Stimulated activated CD4-positive, alpha-beta T cell treated with anti-CD3 and anti-CD28 coated beads, Interleukin-1b, Interleukin-23, amount 100 ng/mL, for 48 hours (primary cell): ENCODE measurements at places on chromosomes 16 and 17.

DNA sequence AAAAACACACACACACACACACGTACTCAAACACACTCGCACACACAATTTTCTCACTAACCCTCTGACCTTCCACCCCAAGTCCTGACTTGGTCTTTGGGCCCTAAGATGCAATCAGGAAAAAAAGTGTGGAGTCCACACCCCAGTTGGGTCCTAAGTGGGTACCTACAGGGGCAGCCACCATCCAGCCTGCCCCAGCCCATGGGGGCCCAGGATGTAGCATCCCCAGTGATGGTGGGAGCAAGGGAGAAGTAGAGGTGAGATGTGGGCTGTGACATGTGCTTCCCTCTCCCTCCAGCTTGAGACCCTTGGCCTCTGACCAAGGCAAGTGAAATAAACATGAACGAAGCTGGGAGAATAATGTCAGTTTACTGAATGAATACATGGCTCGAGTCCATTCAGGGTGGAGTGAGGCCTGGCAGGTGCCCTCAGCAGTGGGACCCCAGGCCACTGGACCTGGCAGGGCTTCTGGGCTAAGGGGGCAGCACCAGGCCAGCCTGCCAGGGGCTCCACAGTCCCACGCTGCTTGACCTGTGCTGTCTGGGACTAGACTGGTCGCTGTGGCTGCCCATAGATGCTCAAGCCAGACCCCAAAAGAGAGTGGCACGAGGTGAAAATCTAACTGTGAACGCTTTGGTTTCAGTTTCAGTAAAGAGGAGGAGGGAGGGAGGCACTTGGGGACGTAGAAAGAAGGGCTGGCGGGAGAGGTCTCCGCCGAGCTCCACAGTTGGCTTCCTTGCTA, 73.7 kb downstream of the MRC2 start:
- no peak for DNase-seq

DNA sequence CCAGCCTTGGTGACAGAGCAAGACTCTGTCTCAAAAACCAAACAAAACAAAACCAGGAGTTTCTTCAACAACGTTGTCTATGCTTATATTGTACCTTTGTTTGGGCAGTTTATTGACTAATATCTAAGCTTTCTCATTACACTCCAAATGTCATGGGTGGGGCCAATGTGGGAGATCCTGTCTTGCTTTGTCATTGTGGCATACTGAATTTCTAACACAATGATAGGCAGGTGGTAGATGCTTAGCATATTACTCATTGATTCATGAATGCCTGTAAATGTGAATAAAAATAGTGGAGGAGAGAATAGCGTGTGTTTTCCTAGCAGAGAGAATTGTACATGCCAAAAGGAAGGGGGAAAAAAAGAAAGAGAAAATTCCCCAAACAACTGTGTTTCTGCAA, 802.5 kb upstream of the EEF2KMT start:
- no peak for DNase-seq

- no peak for DNase-seq
These were observed 173.9 kb downstream of the LAT start for GRCh38 chr16:29158785-29159184.

- no peak for DNase-seq
These were observed 583 bp upstream of the COX6A2 start for GRCh38 chr16:31428638-31429247.

DNA sequence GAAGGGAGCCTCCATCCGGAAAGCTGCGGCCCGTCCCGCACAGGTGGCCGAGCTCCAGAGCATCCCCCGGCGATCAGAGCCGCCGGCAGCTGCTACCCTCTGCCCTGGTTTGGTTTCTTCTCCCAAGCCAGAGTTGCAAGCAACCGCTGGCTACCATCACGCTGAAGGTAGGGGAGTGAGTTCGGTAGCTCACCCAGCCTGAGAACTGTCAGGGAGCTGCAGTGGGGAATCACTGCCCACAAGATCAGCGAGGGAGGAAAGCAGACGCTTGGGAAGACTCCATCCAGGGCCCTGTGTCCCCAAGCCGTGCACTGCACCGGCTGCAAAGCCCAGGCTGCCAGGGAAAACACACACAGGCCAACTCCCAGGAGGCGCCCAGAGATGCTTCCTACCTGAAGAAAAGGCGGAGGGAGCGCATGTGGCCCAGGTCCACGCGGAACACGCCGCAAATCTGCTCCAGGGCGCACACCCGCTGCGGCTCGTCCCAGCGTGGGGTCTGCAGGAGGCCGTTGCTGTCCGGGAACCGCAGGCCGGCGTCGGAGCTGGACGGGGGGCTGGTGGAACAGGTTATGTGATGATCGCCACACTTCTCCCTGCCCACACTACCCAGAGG, 83.3 kb downstream of the TBC1D16 start:
- DNase-seq: no peak

- DNase-seq: no peak
These were observed 23.7 kb upstream of the ITGAX start for GRCh38 chr16:31331141-31331764.

- no peak for DNase-seq
These were observed 4.4 kb downstream of the RPL3L start for GRCh38 chr16:1950047-1950446.

DNA sequence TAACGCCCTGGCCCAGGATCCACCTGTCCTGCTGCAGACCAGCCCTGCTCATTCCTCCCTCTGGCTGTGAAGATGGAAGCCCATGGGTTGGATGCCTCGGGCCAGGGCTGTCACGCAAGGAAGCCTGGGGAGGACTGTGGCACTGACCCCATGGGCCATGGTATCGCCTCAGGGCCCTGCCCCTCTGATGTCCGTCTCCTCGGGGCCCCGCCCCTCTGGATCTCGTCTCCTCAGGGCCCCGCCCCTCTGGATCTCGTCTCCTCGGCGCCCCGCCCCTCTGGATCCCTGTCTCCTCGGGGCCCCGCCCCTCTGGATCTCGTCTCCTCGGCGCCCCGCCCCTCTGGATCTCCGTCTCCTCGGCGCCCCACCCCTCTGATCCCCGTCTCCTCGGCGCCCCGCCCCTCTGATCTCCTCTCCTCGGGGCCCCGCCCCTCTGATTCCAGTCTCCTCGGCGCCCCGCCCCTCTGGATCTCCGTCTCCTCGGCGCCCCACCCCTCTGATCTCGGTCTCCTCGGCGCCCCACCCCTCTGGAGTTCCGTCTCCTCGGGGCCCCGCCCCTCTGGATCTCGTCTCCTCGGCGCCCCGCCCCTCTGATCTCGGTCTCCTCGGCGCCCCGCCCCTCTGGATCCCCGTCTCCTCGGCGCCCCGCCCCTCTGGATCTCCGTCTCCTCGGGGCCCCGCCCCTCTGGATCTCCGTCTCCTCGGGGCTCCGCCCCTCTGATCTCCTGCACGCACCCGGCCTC, 24.0 kb downstream of the METRNL start:
- DNase-seq: peak; percentile 69

DNA sequence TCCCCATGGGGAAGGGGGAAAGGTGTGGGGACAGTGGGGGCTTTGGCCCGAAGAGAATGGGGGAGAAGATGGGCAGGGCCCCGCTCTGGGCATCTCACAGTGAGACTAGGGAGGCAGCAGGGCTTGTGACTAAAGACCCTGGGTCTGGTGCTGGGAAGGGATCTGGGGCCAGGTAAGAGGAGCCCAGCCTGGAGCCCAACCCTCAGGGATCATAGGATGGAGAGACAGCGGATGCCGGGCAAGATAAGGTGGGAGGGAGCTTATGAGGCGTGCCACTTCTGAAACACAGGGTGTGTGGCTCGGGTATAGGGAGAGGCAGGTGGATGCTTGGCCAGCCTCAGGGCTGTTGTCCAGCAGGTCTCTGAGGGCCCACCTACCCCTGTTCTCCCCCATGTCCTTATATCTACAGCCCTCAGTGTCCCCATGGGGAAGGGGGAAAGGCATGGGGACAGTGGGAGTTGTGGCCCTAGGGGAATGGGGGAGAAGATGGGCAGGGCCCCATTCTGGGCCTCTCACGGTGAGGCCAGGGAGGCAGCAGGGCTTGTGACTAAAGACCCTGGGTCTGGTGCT, 15.4 kb downstream of the USP6 start:
- no peak for DNase-seq

GRCh38 chr17:75238684-75239191, 22.7 kb downstream of the GGA3 start:
- DNase-seq: peak; percentile 61

- no peak for DNase-seq
These were observed 43.6 kb downstream of the IKZF3 start for GRCh38 chr17:39820541-39820940.

DNA sequence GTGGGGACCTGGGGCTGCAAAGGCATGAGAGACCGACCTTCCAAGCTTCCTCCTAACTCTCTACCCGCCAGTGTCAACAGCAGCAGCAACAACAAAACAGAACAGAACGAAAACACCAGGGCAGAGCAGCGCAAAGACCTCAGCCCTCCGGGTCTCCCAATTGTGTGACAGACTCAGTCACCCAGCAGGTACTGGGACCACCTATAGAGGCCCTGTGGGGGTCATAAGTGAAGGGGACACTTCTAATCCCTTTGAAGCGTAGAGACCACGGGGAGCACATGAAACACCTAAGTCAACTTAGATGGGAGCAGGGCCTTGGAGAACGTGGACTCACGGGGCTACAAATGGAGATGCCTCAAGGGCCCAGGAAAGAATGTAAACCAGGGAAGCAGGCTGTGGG, 12.6 kb upstream of the CCDC182 start:
- DNase-seq: no peak

DNA sequence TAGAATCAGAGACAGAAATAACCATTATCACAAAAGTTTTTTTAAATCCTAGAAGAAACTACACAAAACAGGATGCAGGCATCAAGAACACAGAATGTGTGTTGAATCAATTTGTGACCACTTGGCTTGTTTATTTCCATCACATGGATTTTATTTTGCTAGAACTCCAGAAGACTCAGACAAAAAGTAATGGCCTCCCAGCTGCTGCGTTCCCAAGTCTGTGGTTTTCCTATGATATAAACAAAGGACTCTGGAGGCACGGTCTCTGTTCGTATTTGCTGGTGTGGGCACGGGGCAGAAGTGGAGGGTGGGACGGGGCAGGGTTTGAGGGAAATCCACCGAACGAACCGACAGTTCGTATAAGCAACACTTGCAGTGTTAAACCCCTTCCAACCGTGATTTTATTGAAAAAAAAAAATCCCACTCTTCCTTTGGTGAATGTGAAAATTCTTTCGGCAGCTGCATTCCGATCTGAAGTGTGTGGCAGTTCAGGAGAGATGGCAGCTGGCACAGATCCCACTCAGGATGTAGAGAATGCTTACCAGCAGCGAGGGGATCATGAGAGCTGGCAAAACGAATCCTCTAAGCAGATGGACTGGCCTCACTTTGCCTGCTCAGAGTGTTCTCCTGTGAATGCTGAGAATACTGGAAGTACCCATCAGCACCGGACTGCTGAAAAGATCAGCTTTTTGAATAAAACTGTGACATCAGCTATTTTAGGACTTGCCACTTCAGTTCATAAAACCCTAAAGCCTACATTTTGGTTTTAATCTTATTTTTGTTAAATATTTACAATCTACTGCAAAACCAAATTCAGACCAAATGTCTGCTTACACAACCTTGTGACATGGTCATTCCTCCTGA, 165.2 kb downstream of the VPS53 start:
- no peak for DNase-seq

GRCh38 chr16:2032285-2033056, 5.8 kb downstream of the NHERF2 start:
- no peak for DNase-seq

DNA sequence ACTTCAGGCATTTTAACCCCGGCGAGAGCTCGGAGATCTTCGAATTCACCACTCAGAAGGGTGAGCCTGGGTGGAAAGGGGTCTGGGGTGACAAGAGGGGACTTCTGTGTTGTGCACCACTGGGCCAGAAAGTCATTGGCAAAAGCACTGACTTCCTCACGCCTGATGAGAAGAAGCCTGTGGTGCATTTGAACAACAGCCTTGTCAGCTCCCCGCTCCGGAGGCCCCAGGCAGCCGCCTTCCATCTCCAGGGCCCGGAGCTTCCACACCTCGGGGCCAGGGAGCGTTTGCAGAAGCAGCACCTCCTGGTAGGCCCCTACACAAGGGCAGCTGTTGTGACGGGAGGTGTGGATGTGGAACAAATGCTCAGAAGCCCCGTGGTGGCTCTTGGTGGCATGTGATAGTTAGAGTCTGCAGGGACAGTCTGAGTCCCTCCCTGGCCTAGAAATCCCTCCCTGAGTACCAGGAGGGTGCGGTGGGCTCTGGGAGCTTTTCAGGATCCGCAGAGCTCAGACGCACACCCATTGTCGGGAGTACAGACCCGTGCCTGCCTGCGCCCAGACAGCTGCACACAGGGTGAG, 9.7 kb downstream of the CACNG1 start:
- no peak for DNase-seq

DNA sequence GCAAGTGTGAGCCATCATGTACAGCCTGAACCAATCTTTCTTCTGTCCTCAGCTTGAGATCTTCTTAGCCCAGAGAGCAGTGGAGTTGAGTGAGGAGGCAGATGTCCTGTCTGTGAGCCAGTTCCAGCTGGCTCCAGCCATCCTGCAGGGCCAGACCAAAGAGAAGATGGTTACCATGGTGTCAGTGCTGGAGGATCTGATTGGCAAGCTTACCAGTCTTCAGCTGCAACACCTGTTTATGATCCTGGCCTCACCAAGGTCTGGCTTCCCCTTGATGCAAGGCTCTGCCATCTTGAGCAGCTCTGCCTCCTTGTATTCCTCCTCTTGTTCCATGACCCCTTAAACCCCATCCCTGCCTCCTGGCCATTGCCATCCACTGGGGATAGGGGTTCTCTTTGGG, 9.6 kb downstream of the CDK5RAP3 start:
- no peak for DNase-seq

DNA sequence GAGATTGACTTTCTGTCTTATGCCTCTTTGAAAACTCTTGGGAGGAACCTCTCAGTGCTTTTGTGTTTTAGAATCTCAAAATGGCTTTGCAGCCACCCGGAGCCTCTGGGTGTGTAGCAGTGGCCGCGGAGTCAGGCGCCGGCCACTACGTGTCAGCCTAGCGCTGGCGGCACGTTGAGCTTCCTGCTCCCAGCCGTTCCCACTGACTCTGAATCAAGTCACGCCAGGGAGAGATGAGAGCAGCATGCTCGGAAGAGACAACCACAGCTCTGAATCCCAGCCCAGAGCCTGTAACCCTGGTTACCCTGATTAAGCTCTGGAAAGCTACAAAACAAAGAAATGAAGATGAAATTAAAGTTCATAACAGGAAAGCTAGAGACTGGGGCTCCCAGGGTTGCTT, 97.4 kb upstream of the CACNG5 start:
- DNase-seq: no peak

DNA sequence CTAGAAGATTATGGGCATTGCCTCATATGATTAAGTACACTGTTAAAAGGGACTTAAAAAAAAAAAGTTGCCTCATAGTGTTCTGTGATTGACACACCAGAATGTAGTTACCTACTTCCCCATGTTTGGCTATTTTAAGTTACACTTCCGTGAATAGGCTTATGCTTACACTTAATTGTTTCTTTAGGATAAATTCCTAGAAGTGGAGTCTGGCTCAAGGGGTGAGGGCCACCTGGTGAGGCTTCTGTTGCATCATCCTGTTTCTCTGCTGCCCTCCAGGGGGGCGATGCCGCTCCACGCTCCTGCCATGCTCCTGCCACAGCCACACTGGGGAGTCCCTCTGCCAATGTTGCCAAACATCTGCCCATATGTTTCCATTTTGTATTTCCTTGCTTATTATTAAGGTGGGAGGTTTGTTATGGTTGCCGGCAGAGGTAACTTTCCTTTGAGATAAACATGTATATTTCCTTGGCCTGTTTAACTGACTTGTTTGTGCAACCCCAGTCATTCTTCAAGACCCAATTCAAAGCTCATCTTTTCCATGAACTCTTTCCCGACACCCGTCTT, 73.1 kb downstream of the KSR1 start:
- DNase-seq: no peak

GRCh38 chr17:65193716-65194293, 56.6 kb downstream of the RGS9 start:
- DNase-seq: no peak

GRCh38 chr17:48960834-48961515, 7.4 kb downstream of the GIP start:
- DNase-seq: no peak
